ENCODE measurements at places on chromosomes 2 and 18.

DNA sequence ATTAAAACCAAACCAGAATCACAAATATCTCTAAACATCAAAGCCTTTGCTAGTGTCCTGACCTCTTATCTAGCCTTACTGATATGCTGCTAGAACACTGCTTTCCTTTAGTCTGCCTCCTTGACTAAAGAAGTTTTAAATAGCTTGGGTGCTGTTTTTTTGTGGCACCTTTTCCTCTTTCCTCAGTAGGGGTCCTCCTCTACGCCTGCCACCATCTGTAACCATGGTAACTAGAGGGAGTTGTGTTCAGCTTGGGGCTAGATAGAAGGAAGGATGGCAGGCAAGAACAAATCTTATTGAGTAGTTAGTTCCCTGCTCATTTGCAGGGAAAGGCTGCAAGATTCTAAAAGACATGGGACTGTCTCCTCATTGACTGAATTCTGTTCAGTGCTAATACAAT is 86.0 kb downstream of the TAF4B start:
- no peak for DNase-seq

GRCh38 chr18:24126155-24126961 is 12.5 kb upstream of the CABYR start:
- no peak for DNase-seq

- DNase-seq, result no peak
Observed at GRCh38 chr2:204477358-204477950, 67.8 kb upstream of the PARD3B start.

DNA sequence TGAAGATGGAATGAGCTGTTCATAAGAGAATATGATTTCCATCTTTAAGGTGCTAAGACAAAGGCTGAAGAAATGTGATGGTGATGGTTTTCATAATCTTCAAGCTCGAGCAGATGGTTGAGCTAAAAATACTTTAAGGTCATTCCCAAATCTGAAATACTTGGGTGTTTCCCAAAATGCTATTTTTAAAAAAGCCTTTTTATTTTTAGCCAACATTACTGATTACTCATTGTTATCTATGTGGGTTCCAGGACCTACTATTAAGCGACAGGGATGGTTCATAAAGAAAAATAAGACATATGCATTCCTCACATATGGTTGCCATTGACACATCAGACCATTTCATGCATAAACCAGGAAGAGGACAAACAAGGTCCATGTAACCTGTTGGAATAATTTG is 298.5 kb downstream of the PLCL1 start:
- DNase-seq, result no peak

DNA sequence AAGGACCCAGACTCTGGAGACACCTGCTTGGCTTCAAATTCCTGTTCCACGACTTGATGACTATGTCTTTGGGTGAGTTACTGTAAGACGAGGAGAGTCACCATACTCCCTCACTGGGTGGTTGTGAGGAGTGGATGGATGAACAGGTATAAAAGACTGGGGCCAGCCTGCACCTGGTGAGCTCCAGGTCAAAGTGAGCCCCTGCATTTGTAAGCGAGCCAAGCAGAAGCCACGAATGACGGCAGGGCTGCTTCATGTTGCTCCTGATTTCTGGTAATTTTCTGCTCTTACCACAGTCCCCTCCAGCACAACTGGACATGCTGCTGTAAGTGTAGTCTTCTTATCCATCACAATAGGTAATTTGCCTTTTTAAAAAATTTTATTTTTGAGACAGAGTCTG is 86.6 kb downstream of the POLR1A start:
- DNase-seq, result no peak

- DNase-seq, result no peak
Observed at GRCh38 chr2:9406529-9407362, 16.6 kb downstream of the ITGB1BP1 start.

Measured in stimulated activated CD8-positive, alpha-beta memory T cell treated with anti-CD3 and anti-CD28 coated beads, Interleukin-7, amount 100 ng/mL, for 4 hours (primary cell).